ENCODE measurements at places on chromosomes 12 and 14.

DNA sequence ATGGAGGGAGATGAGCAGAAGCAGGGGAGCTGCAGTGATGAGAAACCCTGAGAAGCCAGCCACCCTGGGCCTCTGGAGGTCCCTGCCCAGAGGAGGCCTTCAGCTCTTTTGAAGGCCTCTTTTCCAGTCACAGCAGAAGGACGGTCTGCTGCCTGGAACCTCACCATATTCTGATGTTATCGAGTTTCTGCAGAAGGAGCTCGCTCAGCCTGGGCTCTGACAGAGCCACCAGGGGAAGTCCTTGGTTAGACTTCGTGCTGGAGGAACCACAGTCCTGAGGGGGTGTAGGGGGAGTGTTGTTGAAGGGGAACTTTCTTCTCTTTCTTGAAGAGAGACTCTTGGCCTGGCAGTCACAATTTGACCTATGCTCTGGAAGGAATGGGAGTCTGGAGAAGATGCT is 25.1 kb upstream of the BATF start:
- DNase-seq: no peak

DNA sequence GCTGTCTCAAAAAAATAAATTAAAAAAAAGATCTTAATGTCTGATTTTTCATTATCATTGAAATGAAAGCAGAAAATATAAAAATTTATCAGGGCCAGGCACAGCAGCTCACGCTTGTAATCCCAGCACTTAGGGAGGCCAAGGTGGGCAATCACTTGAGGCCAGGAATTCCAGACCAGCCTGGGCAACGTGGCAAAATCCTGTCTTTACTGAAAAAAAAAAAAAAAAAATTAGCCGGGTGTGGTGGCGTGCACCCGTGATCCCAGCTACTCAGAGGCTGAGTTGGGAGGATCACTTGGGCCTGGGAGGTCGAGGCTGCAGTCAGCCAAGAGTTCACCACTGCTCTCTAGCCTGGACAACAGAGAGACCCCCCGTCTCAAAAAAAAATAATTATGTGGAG is 37.6 kb upstream of the CLIP1 start:
- no peak for DNase-seq

DNA sequence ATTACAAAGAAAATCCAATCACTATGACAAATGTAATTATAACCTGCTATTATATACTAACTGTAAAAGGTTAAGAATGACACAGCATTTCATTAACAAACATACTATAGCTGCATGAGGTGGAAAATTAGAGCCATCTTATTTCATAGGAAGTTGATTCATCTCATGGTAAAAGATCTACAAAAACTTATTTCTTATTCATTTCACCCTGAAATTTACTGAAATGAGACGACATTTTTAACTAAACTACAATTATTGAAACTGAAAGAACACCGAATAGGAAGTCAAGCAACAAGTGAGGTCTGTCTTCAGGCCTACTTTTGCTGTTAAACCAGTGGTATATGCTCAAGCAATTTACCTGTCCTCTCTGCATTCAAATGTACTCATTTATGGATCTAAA is 87.2 kb downstream of the CEP83 start:
- no peak for DNase-seq

DNA sequence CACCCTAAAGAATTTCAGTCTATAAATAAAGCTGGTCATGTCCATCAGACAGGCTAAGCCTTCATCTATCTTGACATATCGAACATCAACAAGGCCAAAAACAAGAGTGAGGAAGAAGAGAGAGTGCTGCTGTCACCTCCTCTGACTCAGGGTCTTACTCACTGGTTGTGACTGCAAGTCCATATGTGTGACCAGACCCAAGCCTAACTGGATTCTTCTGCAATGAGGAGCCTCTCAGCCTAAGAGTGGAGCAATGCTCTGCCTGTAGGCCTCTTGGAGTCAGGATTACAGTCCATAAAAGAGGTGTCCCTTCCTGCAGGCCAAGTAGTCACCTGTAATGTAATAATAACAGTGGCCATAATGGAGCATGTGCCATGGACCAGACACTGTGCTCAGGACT is 121.2 kb upstream of the SLC35F4 start:
- no peak for DNase-seq

GRCh38 chr12:77725611-77726010 is 105.1 kb upstream of the NAV3 start:
- DNase-seq: no peak

GRCh38 chr14:77305696-77306095 is 15.0 kb downstream of the POMT2 start:
- no peak for DNase-seq

GRCh38 chr12:116339062-116339461 is 61.6 kb upstream of the MED13L start:
- DNase-seq: no peak

- peak; percentile 87 for DNase-seq
Measured at GRCh38 chr12:132189378-132190011, 45.2 kb downstream of the NOC4L start.

DNA sequence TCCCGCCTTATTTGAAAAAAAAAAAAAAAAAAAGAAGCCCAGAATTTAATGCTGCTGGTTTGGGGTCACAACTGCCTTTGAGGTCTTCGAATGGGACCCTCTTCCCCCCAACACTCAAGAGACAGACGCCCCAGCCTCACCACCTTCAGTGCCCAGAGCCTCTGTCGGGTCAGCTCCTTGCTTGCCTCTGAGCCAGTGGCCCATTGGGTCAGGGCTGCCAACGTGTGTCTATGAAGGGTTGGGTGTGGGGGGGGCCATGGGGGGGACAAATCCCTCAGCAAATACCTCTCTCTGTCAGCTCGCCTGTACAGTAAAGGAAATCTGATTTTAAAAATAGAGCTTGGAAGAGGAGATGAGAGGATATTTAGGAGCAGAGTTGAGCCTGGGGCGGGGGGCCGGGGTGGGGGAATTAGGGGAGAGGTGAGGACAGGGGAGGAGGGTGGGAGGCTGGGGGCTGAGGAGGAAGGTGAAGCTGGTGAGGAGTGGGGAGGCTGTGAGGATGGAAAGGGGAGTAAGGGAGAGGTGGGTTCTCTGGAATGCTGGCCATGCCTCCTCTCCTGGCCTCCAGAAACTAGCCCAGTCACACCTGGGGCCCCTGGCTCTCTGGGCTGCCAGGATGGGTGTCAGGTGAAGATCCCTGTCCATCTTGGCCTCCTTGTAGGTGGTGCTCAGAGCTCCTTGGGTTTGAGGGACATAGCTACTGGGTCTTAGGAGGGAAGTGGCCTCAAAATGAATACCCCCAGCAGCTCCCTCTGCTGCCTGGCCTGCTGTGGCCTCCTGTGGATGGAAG is 13.3 kb downstream of the RTL1 start:
- no peak for DNase-seq

GRCh38 chr12:3246253-3246652 is 169.1 kb downstream of the TSPAN9 start:
- DNase-seq: no peak

GRCh38 chr14:96824283-96824682 is 27.1 kb downstream of the VRK1 start:
- DNase-seq: no peak

DNA sequence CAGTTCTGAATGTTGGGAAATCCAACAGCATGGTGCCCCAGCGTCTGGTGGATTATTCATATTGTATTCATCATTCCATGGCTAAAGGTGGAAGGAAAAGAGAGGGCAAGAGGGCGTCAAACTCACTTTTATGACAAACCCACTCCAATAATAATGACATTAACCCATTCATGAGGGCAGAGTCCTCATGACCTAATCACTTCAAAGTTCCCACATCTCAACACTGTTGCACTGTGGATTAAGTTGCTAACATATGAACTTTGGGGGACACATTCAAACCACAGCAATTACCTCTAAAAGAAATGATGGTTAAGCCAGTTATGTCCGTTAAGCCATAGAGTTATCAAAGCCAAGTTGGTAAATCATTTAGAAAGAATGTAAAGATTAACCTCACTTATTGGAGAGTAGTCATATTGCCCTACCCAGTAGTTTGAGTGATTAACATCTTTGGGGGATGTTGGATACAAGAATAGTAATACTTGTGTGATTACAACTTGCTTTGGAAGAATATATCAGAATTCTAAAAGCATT is 212.4 kb upstream of the FLRT2 start:
- DNase-seq: no peak

- DNase-seq: no peak
Measured at GRCh38 chr12:69966409-69966808, 141.4 kb downstream of the MYRFL start.

- DNase-seq: no peak
Measured at GRCh38 chr12:1744932-1745331, 54.1 kb downstream of the ADIPOR2 start.

- no peak for DNase-seq
Measured at GRCh38 chr12:68435816-68436215, 103.7 kb upstream of the MDM1 start.

- no peak for DNase-seq
Measured at GRCh38 chr14:31897581-31898186, 179.4 kb upstream of the ARHGAP5 start.

GRCh38 chr14:50173891-50174290 is 57.5 kb downstream of the SOS2 start:
- no peak for DNase-seq

DNA sequence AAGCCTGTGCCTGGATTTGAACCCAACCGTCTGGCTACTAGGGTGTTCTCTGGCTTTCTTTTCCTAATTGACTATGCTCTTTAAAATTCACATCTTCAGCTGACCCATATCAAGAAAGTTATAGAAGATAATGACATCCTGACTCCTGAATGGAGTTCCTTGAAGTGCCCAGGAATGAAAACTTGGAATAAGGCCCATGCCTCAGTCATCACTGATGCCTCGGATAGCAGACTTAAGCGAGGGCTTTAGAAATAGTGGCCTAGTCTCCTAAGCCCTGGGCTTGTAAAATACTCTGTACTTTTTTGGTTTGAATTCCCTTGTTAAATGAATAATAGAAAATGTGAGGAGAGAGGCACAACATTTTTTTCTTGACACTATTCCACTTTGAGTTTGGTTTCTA is 39.0 kb downstream of the CHST11 start:
- no peak for DNase-seq

GRCh38 chr12:67772267-67773169 is 124.0 kb downstream of the DYRK2 start:
- DNase-seq: no peak

DNA sequence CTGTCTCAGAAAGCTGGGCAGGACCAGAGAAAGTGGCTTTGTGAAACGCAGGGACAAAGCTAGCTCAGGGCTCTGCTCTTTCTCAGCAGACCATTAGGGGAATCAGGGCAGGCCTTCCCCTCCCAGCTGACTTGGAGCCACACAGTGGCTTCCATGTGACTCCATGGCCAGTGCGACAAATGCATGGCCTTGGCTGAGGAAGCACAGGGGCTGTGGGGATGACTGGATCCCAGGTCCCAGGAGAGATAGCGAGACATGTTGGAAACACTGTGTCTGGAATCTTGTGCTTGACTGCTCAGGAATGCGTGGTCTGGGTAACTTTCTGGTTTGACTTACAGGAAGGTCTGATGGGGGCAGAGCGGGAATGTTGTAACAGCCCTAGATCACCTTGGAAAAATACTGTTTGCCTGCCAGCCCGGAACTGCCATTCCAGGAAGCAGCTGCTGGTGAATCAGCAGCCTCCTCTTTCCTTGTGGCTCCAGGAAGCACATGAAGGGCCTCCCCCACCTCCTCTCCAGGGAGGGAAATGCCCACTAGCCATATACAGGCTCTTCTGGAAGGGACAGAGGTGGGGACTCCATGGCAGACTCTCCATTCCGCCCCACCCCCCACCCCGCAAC is 133.5 kb upstream of the HIF1A start:
- no peak for DNase-seq

DNA sequence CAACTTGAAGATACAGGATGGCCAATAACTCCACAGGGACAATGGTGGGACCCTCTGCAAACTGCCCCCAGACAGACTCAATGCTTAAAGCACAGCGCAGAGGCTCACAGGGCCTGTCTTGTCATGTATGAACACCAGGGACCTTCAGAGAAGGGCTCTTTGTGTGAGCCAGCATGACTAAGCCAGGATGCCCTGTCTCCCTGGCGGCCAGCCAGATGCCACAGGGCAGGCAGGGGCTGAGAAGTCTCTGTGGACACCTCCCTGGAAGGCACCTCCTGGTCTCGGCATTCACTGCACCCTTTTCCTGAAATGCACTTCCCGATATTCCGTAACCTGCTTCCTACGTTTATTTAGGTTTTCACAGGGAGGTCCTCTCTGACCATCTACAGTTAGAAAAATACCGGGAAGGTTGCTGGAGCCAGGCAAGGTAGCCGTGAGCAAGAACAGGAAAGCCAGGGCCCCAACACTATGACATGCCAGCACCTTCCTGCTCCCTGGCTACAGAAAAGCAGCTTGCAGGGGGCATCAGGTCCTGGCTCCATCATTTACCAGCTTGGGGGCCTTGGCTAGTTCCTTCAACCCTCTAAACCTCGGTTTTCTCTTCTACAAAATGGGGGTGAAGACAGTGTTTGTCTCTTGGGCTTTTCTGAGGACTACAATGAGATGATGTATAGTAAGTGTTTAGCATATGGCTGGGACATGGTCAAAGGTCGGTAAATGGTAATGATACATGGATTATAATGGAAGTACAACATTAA is 65.0 kb downstream of the PITPNM2 start:
- DNase-seq: no peak

GRCh38 chr12:115213538-115214016 is 529.6 kb upstream of the TBX3 start:
- no peak for DNase-seq

GRCh38 chr12:107446476-107446875 is 239.1 kb upstream of the PWP1 start:
- DNase-seq: no peak

GRCh38 chr12:74847169-74847568 is 309.5 kb downstream of the ATXN7L3B start:
- DNase-seq: no peak

DNA sequence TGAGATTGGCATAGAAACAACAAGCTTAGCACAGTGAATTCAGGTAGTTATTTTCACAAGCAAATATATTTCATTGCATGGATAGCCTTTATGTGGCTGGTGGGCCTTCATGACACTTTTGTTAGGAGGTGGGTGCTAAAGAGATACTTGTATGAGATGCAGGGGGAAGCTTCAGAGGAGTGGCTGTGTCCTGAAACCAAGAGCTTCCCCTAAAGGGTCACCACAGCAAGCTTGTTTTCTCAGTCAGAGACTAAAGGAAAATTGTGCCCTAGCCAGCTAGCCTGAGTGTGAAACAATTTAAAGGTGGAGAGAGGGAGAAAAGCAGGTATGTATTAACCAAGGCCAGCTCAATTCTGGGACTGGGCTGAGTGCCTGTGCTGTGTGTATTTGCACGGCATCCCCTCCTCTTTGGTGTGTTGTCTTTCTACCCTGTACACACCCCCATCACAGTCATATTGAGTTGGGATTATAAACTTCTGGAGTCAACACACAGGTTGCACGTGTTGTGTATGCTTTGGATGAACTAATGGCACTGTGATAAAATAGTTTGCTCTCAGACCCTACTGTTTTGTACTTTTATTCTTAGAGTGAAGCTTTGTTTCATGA is 79.2 kb downstream of the RASSF8 start:
- DNase-seq: no peak

GRCh38 chr14:96130854-96131253 is 73.8 kb upstream of the BDKRB2 start:
- DNase-seq: no peak

- no peak for DNase-seq
Measured at GRCh38 chr12:117282490-117282889, 78.9 kb downstream of the NOS1 start.

- no peak for DNase-seq
Measured at GRCh38 chr12:93568091-93568490, 4.4 kb upstream of the SOCS2 start.
